ENCODE measurements at places on chromosomes 7 and 10. TPM values are rescaled to one million over a fixed set of nuclear protein-coding genes. Genes with fewer than 3 reads are reported as not detected.

The NFKB2 gene
- 74.8 TPM for total RNA-seq

The PPP1R3C gene
- not detected for total RNA-seq

- no peak overlapping the region for H3K27ac ChIP-seq
- no peaks in the 10 kb centered on the region for H3K36me3 ChIP-seq
- peaks cover 9% of the 10 kb centered on the region for H3K4me1 ChIP-seq
- DNase-seq, result no peak
These were observed 13.9 kb downstream of the HDAC9 start for GRCh38 chr7:18509481-18509880.

DNA sequence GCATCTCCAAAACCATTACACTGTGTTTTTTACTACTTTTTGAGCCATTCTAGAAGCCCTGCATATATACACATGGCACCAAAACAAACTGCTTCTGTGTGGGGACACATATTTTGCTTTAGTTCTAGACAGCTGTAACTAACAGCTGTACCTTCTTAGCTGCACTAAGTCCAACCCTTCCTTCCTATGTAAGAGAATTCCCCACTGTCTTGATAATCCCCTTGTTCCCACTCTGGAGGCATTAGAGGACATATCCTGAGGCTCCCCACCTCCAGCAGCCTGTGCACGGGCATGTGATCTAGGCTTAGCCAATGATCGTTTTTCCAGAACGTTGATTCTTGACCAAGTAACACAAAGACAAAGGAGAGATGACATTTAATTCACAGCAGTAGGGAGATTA, 13.3 kb upstream of the CDK13 start:
- DNase-seq, result no peak
- no peaks in the 10 kb centered on the region for H3K4me1 ChIP-seq
- no peak overlapping the region for H3K4me3 ChIP-seq
- no peak overlapping the region for H3K27ac ChIP-seq
- H3K27me3 ChIP-seq, result peaks cover 4% of the 10 kb centered on the region

DNA sequence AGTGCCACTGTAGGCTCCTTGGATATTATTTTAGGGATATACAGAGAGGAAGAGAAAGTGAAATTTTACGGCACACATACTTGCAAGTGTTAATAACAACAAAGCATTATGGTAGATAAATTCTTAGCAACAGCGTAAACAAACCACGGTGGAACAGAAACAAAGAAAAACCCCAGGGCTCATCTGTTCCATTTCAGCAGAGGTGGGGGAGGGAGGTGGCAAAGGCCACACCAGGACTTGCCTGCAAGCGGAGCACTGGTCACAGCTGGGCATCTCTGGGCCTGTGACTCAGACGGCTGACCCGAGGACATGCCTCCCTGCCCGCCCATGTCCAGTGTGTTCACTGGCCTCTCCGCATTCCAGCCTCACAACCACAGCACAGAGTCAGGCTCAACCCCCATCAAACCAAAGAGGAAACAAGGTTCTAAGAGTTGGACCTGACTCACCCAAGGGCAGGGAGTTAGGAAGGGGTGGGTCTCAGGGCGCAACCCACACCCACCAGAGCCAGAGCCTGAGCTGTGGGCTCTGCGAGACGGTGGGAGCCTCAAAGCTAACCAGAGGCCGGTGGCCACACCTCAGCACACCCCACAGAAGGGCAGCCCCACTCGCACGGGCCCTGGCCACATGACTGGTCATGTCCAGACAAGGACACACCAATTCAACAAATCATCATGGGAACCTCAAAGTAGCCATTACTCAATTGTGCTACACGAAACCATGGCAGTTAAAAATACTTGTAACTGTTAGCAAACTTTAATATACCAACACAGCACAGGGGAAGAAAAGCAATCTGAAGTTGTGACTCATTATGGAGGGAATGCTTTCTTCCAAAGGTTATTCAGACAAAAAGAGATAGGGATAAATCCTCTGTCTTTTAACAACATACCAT, 10.7 kb downstream of the ESYT2 start:
- peak overlapping the region; percentile 91 for H3K27ac ChIP-seq
- H3K4me1 ChIP-seq, result peaks cover 94% of the 10 kb centered on the region
- H3K4me3 ChIP-seq, result peak overlapping the region; percentile 87
- DNase-seq, result peak; percentile 89
- H3K36me3 ChIP-seq, result peaks cover 44% of the 10 kb centered on the region

DNA sequence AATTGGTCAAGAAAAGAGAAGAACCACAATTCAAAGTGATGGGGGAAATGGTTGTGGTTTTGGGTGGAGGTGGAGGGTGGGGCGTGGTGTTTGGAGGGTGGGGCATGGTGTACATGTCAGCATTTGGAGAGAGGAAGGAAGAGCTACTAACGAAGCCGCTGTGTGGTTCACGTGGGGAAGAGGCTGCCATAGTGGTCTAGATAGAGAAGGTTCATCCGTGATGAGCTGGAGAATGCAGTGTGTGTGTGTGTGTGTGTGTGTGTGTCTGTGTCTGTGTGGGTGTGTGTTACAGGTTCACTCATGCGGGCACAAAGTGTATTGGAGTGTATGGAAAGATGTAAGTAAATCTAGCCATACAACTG, 6.1 kb upstream of the VCL start:
- H3K4me1 ChIP-seq, result peaks cover 53% of the 10 kb centered on the region
- peak overlapping the region; percentile 8 for H3K4me3 ChIP-seq

DNA sequence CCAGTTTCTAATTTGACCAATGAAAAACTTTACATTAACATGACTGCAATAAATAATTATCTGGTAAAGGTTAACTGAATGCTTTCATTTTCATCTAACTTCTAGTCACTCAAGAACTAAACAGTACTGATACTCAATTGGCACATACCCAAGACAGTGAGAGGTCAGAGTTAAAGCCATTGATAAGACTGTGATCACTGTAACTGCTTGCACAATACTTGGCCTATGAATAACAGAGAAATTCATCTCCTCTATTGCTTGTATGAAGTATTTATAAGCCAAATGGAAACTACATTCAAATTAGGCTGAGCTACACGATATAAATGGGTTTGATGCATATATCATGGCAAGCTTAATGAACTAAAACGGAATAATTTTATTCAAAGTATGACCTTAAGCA, 43.0 kb downstream of the HERC4 start:
- no peak for DNase-seq
- no peak overlapping the region for H3K27ac ChIP-seq
- peaks cover 36% of the 10 kb centered on the region for H3K36me3 ChIP-seq
- no peaks in the 10 kb centered on the region for H3K4me1 ChIP-seq

DNA sequence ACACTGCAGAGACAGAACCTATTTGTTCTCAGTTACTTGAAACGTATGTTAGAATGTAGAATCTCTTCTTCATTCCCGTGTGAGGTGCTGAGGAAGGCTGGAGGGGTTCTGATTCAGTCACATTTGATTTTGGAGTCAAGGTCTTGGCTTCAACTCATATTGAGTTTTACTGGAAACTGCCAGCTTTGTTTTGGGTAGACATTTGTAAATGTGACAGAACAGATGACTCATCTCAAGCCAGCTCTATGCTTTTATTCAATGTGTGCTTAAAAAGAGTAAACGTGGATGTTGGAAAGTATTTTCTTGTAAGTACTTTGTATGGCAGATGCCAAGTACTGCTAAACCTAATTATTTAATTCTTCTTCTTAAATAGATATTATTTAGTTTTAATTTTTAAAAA, 780.8 kb upstream of the C7orf33 start:
- H3K36me3 ChIP-seq, result no peaks in the 10 kb centered on the region
- H3K27me3 ChIP-seq, result no peaks in the 10 kb centered on the region
- no peaks in the 10 kb centered on the region for H3K4me1 ChIP-seq
- no peak overlapping the region for H3K27ac ChIP-seq
- DNase-seq, result no peak

- H3K4me1 ChIP-seq, result no peaks in the 10 kb centered on the region
- H3K27ac ChIP-seq, result peak overlapping the region; percentile 73
- peaks cover 18% of the 10 kb centered on the region for H3K27me3 ChIP-seq
These were observed 270.5 kb downstream of the CREB5 start for GRCh38 chr7:28682801-28683200.

GRCh38 chr7:73342645-73343044, 14.7 kb downstream of the FKBP6 start:
- H3K27ac ChIP-seq, result no peak overlapping the region
- no peak overlapping the region for H3K4me3 ChIP-seq
- H3K4me1 ChIP-seq, result no peaks in the 10 kb centered on the region
- peaks cover 3% of the 10 kb centered on the region for H3K27me3 ChIP-seq
- no peaks in the 10 kb centered on the region for H3K36me3 ChIP-seq
- no peak for DNase-seq

DNA sequence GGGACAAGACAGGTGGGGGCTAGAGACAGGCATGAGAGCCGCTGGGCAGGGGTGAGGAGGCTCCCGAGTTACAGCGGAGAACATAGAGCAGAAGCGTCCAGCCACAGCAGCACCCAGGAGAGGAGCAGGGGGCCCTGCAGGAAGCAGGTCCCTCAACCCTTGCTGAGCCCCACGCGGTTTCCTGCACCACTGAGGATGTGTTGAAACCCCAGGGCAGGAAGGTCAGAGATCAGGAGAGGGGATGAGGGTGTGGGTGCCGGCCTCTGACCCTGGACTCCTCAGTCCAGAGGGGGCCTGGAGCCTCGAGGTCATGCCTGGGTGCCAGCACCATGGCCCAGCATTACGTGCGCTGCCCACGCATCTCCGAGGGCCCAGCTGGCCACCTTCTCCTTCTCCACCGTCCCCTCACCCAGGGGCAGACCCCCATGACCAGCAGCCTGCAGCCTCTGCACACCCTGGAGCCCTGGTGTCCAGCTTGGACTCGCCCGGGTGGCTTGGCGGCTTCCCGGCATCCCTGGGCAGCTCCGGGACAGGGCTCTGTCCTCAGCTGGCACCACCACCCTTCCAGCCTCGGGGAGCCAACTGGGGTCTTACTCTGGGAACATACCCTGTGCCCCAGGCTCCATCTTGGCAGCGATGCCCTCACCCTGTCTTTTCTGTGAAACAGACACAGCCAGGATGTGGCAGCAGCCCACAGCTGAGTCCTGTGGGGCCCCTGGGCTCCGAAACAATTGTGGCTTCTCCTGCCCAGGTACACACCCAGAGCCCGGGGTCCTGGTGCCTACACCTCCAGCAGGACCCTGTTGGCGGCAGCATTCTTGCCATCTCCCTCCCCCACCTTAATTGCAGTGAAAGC, 52.0 kb downstream of the STK32C start:
- no peaks in the 10 kb centered on the region for H3K27me3 ChIP-seq
- H3K4me1 ChIP-seq, result peaks cover 31% of the 10 kb centered on the region
- H3K27ac ChIP-seq, result peak overlapping the region; percentile 83

- H3K4me1 ChIP-seq, result peaks cover 7% of the 10 kb centered on the region
- no peak overlapping the region for H3K4me3 ChIP-seq
- H3K36me3 ChIP-seq, result no peaks in the 10 kb centered on the region
- no peaks in the 10 kb centered on the region for H3K27me3 ChIP-seq
- DNase-seq, result no peak
These were observed 14.2 kb downstream of the UCMA start for GRCh38 chr10:13219685-13220670.

DNA sequence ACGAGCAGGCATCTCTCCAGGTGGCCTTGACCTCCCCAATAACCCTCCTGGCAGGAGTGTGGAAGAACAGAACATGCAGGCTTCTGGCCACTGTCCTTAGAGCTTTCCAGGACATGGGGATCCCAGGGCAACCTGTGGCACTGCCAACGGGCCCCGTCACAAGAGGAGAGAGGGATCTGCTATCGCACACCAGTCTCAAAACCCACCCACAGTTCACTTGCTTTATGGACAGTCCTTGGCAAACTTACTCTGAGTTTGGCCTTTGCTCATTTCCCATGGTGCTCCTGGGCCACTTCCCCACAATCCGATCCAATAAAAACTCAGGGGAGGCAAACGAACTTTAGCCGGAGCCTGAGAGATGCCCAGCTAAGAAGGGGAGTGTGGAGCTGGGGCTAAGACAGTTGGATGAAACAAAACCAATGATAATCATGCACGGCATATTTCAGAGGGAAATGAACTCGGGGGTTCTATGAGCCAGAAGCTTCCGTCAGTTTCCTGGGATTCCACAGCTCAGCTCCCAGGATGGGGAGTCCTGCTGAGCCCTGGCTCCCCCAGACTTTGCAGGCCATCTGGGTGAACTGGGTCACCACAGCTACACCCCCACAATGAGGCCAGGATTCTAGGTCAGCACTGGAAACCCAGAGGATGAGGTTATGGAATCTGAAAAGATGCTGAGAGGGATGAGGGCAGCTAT, 158.4 kb downstream of the NEURL1 start:
- no peak overlapping the region for H3K4me3 ChIP-seq
- H3K36me3 ChIP-seq, result peaks cover 9% of the 10 kb centered on the region
- no peaks in the 10 kb centered on the region for H3K27me3 ChIP-seq
- no peak for DNase-seq

Measured in activated CD4-positive, alpha-beta T cell treated with anti-CD3 and anti-CD28 coated beads, Interleukin-2, amount 10 ng/mL, durations not matched to agents 7 days and 5 days (primary cell).